Lower lobe of right lung (tissue), 2 donors: ENCODE measurements at places on chromosomes 5 and 9. TPM values are rescaled to one million over a fixed set of nuclear protein-coding genes. Genes with fewer than 3 reads are reported as not detected.

DNA sequence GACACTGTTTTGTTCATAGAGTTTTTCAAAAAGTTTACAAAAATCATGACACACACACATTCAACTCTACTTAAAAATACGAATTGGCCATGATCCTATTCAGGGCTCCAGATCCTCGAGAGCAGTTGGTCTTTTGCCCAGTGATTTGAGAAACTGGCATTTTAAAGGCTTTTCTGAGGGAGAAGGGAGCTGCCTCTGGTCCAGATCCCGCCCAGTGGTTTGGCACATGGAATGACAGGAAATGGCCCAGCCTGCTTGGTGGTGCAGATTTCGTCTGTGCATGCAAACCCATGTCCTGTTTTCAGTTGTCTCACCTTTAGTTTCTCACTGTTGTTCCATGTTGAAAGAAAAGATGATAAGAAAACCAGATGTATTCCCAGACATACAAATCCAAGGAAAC lies 3.6 kb downstream of the CAMK4 start:
- no peak for DNase-seq

DNA sequence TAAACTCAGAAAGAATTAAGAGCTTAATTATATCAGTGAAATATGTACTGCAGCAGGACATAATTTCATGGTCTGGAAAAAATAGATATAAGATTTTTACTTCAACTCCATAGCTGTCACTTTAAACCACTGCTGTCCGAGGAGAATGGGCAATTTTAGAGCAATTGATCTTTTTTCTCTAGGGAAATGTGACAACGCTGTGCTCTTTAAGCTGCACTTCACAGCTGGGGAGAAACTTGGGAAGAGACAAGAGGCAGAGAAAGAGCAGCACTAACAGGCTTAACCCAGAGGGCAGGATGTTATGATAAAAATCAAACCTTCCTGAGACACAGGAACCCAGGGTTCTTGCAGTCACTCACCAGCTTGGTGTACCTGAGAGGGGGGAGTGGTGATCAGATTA lies 92.0 kb downstream of the SPOCK1 start:
- no peak for DNase-seq

DNA sequence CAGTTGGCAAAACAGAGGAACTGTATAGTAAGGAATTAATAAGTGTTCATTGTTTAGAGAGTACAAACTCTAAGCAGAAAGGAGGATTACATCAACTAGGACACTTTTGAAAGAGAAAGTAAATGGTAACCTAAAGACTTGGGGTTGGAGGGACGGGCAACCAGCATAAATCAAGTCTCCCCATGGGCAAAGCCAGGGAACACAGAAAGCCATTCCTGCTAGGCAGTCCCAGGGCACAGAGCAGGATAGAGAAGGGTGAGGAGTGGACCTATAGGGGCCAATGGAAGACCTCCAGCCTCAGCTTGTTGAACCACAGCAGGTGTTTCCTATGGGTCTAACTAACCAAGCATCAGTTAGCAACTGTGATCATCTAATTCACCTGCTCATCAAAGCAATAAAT lies 9.2 kb upstream of the ERAP1 start:
- no peak for DNase-seq

GRCh38 chr9:77221431-77221830 lies 44.1 kb downstream of the VPS13A start:
- DNase-seq = no peak

- no peak for DNase-seq
Observed at GRCh38 chr9:27276193-27277030, 20.5 kb downstream of the EQTN start.

GRCh38 chr5:13833440-13833839 lies 111.0 kb downstream of the DNAH5 start:
- DNase-seq = no peak

- DNase-seq = no peak
Observed at GRCh38 chr5:20524991-20525529, 537.1 kb upstream of the CDH18 start.

C5orf46 gene
- not detected for total RNA-seq

DNA sequence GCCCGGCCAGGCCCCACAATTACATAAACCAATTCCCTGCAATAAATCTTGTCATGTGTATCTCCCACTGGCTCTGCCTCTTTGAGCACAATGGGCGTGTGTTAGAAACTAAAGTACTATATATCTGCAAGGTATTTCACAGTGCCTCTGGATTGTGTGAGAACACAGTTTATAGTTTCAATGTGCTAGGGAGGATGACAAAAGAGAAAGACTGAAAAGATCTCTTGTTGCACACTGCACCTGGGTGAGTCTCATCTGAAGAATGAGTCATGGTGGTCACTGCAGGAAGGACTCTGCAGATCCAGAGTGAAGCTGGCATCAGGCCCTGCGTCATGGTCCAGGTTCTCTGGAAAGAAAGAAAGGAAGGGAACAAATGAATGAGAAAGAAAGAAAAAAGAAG lies 20.7 kb upstream of the CTSV start:
- no peak for DNase-seq

LCN9 gene
- not detected for total RNA-seq

DNA sequence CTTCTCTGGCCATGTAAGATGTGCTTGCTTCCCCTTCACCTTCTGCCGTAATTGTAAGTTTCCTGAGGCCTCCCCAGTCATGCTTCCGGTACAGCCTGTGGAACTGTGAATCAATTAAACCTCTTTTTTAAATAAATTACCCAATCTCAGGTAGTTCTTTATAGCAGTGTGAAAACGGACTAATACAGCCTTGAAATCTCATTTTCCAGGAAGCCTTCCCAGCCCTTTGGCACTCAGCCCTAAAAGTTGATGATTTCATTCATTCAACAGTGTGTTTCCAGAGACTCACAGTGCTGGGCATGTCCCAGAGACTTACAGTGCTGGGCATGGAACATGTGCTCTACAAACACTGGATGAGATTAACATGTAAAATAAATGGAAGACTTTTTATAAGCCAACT lies 135.8 kb downstream of the DCP2 start:
- DNase-seq = no peak

- no peak for DNase-seq
Observed at GRCh38 chr9:76433836-76434235, 25.1 kb upstream of the GCNT1 start.

- DNase-seq = no peak
Observed at GRCh38 chr5:178433273-178433775, 156.9 kb downstream of the COL23A1 start.

GARIN3 gene
- not detected for total RNA-seq

DNA sequence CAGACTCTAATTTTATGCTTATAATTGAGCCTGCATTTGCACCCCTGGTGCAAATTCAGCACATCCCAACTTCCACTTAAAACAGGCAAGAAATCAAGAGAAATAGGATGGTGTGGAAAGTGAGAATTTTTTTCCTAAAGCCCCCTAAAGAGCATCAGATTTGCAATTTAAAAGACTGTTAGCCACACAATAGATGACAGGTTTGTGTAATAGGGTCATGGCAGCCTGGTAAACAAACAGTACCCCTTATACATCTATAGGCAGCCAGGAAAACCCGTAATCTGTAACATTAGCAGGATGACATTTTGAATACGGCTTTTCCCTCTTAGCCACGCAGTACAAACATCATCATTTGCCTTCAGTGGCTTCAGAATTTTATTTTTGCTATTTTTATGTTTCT lies 17.2 kb downstream of the EBF1 start:
- no peak for DNase-seq

PTGS1 gene
- total RNA-seq = 14.9 TPM

DNA sequence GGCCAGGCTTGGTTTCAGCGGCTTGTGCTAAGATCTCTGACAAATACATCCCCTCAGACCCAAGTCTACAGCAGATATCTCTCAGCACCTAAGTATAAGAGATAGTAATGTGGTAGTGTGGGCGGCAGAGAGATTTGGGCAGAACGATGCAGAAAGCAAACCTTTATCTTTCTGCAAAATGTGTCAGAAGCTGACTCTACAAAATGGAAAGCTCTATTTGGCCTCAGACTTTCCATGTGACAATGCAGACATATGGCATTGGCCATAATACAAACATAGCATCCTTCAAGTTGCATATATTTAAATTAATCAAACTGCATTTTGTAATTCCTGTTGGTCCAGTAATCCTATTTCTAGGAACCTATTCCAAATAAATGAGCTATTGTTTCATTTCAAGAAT lies 102.5 kb upstream of the RAI14 start:
- no peak for DNase-seq

SHOC1 gene
- total RNA-seq = 0.15 TPM

DNA sequence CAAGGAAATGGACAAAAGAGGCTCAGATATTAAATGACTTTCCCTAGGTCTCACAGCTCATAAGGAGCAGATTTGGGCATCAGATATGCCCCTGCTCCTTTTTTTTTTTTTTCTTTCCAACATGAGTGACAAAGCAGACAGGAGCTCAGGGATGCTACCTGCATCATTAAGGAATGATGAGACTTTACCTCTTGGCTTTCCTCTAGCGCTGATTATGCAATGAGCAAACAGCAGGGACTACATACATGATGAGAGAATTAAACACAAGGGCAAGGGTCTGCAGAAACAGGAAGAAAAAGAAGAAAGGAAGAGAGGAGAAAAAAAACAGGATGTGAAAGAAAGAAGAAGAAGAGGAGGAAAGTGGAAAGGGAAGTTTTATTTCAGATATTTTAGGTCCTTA lies 179.9 kb downstream of the PPP2R2B start:
- no peak for DNase-seq

PRR16 gene
- total RNA-seq = 0.95 TPM

GRCh38 chr5:145941096-145941447 lies 4.7 kb downstream of the SH3RF2 start:
- no peak for DNase-seq

- no peak for DNase-seq
Observed at GRCh38 chr5:34045023-34045422, 2.0 kb upstream of the C1QTNF3 start.

ANKRD18A gene
- total RNA-seq = 4.3 TPM

DNA sequence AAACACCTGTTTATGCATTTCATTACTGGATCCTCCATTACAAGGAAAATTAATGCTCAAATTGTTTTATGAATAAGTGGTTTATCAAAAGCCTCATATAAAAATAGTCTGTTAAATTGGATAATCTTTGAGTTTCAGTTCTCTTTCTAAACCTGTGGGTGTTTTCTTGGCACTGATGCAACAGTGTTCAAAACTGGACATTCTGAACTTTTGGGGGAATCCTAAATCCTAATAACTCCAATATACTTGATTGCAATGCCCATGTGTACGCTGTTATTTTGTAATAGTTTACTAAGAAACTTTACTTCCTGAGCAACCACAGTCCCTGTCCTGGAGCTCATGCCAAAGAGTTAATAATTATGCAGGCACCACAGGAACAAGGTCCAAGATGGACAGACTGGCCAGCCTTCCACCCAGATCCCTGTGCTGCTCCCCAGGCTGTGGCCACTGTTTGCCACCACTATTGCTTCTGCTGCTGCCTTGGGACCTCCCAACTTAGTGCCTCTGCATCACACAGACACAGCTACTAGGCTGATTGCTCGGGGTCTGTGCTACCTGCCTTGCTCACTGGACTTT lies 14.0 kb downstream of the IRGM start:
- no peak for DNase-seq

GRCh38 chr5:55160493-55161209 lies 680 bp downstream of the GPX8 start:
- DNase-seq = no peak

SLIT3 gene
- 48.6 TPM for total RNA-seq

- DNase-seq = peak; percentile 92
Observed at GRCh38 chr9:127785023-127785932, 556 bp upstream of the CDK9 start.

DNA sequence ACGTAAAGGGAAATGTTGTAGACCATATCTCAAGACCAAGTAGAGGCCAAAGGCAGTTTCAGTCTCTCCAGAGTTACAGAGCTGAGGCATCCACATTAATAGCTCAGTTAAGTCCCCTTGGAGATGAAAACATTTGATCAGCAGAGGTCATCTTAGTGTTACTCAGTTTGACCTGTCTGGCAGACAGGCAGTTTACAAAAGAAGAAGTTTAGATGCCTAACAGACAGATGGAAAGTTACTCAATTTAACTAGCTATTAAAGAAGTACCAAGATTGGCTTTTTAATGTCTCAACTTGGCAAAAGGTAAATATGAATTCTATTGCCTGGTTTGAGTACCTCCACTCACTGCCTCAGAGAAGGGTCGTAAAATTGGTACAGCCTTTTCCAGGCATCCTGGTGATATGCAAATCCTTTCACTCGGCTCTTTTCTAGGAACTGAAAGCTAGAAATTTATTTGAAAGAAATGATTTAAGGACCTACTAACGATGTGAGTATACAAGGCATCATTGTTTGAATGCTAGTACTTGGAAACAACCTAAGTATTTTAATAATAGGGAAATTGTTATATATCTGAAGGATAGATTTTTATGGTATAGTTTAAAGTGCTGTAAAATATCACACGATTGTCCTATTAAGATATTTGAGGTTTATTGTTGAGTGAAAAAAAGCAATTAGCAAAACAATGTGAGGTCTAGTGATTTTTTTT lies 14.8 kb downstream of the ACO1 start:
- no peak for DNase-seq

TTC23L gene
- total RNA-seq = 1.3 TPM

QRFP gene
- not detected for total RNA-seq

DNA sequence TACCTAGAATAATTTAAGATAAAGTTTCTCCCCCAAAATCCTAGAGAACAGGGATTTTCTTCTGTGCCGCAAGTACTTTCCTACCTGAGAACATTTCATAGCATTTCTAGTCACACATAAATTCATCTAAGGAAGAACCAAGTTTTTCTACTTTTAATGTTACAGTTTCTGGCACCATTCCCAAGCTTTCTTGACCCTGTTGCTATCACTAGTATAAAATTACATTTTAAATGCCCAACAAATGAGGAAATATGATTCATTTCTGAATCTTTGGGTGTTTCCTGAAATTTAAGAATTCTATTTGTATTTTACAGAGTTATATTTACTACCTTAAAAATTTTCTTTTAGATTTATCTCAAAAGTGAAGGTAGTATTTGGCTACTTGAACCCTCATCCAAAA lies 137.8 kb downstream of the LPAR1 start:
- no peak for DNase-seq

DNA sequence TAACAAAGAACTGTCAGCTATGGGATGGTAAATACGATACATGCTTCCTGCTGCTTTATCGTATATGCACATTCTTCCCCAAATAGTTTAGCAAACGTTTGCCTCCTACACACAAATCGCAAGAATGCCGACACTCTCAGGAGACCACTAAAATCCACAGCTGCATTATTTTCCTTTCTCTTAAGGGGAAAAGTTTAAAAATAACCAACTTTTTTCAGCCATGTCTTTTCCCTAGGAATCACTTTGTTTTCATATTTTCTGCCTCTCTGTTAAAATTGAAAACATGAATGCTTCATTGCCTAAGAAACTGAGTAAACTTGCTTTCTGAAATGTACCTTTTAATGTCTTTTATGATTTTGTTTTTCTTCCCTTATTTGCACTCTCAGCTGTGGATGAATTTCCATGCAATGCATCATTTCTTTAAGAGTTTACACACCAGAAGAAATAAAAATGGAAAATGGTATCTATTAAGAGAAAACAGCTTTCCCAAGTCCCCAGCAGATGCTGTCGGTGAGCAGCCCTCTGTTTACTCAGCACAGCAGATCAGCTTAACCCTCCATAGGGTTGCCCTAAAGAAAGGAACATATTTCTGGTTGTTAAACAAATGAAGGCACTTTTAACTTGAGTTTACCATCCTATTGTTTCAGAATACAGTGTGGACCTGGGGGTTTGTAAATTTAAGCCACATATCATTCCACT lies 66.2 kb downstream of the IZUMO3 start:
- no peak for DNase-seq

IL3 gene
- not detected for total RNA-seq

GRCh38 chr9:136084063-136084944 lies 10.8 kb downstream of the NACC2 start:
- peak; percentile 44 for DNase-seq

GRCh38 chr9:101639785-101640665 lies 45.3 kb upstream of the PPP3R2 start:
- no peak for DNase-seq
